ENCODE measurements at places on chromosomes 2 and 18. TPM values are rescaled to one million over a fixed set of nuclear protein-coding genes. Genes with fewer than 3 reads are reported as not detected.

Gene AP1S3
- total RNA-seq: 0.72 TPM

Gene ASXL3
- 0.11 TPM for total RNA-seq

Gene PTPRN
- total RNA-seq: not detected

Gene KCNS3
- total RNA-seq: 34.8 TPM

Gene ANKRD44
- 34.4 TPM for total RNA-seq

Gene SCN9A
- total RNA-seq: 8.8 TPM

- DNase-seq: no peak
Measured at GRCh38 chr18:59455728-59456276, 96.7 kb upstream of the LMAN1 start.

DNA sequence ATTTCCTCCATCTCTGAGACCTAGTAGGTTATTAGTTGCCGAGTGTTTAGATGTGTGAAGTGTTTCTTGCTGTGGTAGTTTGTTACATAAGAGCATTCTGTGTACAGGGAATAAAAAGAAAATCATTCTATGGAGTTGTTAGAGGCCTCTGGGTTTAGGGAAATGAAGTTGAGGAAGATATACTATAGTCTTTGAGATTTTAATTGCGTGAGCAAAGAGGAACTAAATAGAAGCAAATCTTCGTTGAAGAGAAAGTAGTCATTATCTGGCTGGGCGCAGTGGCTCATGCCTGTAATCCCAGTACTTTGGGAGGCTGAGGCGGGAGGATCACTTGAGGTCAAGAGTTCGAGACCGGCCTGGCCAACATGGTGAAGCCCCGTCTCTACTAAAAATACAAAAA lies 19.0 kb downstream of the USP39 start:
- no peak for DNase-seq

- no peak for DNase-seq
Measured at GRCh38 chr2:127811397-127812321, 688 bp upstream of the WDR33 start.

DNA sequence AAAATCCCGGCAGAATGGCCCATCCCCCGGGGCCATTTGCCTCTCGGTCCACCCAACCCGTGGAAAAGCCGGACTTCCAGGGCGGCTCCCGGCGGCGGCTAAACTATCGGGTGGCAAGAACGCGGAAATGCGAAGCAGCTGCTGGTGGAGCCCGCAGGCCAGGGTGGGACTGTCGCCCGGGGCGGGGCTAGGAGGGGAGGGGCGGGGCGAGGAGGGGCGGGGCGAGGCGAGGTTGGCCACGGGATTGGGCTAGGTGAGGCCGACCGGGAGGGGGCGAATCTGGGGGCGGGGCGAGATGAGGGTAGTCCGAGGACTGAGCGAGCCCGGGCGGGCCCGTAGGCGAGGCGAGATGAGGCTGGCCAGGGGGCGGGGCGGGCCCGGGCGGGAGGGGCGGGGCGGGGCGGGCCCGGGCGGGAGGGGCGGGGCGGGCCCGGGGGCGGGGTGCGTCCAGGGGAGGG lies 315 bp upstream of the SLC66A3 start:
- peak; percentile 99 for DNase-seq

DNA sequence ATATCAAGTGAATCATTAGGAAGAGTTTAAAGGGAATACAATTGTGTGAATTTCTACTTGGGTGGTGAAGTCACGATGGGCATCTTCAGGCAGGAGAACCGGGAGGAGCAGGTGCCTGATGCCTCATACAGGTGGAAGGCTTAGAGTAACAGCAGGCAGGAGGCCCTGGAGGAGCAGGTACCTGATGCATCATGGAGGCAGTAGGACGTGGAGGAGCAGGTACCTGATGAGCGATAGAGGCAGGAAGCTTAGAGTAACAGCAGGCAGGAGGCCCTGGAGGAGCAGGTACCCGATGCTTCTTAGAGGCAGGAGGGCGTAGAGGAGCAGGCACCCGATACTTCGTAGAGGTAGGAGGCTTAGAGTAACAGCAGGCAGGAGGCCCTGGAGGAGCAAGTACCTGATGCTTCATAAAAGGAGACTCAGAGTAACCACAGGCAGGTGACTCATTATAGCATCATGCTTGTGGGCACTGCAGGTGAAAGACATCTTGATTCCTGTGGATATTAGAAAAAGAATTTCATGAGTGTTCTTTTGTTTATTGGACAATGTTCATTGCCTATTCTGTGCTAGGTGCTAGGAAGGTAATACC lies 133.9 kb downstream of the ATP9B start:
- DNase-seq: no peak

DNA sequence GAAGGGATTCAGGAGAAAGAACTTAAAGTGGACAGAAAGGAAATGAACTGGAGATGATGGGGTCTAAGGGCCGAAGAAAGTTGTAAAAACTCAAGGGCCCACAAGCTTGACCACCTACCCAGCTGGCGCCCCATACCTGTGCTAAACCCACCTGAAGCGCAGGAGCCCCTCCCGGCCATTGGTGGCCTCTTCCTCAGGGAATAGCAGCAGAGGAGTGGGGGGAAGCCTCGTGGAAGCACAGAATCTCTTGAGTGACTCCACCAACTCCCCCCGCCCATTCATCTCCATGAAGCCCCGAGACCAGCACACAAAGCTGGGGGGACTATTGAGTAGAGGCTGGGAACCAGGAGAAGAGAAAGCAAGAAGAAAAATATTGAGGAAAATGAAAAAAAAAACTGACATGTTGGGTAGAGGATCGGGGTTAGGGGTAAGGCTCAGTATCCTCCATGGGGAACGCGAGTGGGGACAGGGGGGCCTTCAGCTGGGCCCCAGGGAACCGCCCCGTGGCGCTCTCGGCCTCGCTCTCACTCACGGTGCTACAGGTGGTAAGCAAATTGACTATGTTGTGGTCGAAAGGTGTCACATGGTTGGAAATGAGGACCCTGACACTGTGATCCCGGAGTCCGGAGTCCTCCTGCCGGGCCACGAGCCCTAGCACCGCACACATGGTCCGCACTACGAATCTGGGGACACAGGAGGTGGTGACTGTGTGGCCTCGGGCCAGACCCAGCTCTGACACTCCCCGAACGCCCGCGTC lies 728 bp downstream of the AUP1 start:
- no peak for DNase-seq

- DNase-seq: no peak
Measured at GRCh38 chr2:30729031-30729430, 78.2 kb downstream of the CAPN13 start.

GRCh38 chr18:48296581-48296980 lies 112.6 kb downstream of the ZBTB7C start:
- peak; percentile 65 for DNase-seq

GRCh38 chr18:70558371-70558770 lies 269.5 kb downstream of the SOCS6 start:
- DNase-seq: no peak

GRCh38 chr2:68742626-68743415 lies 8.2 kb downstream of the ARHGAP25 start:
- no peak for DNase-seq

DNA sequence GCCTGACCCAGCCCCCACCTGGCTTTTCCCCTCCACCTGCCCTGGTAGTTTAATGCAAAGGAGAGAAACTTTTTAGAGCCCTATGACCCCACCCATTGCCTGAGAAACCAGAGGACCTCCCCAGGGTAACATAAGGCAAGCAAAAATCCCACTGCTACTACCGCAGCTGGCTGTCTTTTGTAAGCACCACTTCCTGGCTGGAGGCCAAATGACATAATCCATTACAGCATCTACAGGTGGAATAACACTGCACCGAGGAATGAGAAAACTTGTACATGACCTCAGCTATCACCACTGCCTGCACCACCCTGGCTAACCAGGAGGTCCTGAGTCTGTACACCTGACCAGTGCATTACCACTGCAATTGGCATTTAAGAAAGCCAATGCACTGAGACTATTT lies 149.6 kb upstream of the GALNT5 start:
- no peak for DNase-seq

- no peak for DNase-seq
Measured at GRCh38 chr2:75389271-75389670, 171.5 kb downstream of the EVA1A start.

- no peak for DNase-seq
Measured at GRCh38 chr2:187900021-187900420, 345.8 kb upstream of the TFPI start.

GRCh38 chr2:241950413-241951315 lies 81.1 kb downstream of the RTP5 start:
- peak; percentile 84 for DNase-seq

DNA sequence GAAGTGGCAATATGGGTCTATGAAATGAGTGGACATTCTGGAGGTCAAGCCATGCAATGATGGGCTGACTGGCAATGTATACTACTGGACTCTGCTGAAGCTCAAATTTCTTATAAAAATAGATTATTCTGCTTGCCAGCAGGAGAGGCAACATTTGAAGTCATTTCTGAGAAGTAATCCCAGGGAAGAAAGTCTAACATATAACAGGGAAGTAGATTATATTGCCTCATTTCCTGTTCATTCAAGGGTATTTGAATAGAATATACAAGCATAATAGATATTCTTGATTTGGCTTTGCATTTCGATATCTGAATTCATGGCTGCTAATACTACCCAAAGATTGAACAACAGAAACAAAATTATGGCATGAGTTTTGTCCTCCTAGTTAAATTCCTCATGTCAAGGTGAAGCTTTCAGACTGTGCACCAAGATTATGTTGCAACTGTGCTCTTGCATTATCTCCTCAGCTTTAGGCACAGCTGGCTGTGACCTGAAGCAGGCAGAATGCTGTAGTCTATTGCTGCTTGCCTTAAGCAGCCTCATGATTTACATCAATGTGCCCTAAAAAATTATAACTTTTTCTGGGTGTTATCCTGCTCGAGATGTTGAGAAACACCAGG lies 13.3 kb upstream of the TMX3 start:
- no peak for DNase-seq
